ENCODE measurements at places on chromosomes 4 and X.

- peak; percentile 40 for DNase-seq
Observed at GRCh38 chr4:84529169-84529751, 30.2 kb upstream of the NKX6-1 start.

GRCh38 chr4:158444621-158445020, 77.1 kb upstream of the RXFP1 start:
- no peak for DNase-seq

GRCh38 chr4:78529569-78530209, 21.9 kb upstream of the ANXA3 start:
- peak; percentile 46 for DNase-seq

GRCh38 chr4:185728893-185729292, 83.1 kb downstream of the SORBS2 start:
- peak; percentile 17 for DNase-seq

- DNase-seq: peak; percentile 3
Observed at GRCh38 chrX:135463937-135464336, 42.2 kb downstream of the SMIM10L2A start.

DNA sequence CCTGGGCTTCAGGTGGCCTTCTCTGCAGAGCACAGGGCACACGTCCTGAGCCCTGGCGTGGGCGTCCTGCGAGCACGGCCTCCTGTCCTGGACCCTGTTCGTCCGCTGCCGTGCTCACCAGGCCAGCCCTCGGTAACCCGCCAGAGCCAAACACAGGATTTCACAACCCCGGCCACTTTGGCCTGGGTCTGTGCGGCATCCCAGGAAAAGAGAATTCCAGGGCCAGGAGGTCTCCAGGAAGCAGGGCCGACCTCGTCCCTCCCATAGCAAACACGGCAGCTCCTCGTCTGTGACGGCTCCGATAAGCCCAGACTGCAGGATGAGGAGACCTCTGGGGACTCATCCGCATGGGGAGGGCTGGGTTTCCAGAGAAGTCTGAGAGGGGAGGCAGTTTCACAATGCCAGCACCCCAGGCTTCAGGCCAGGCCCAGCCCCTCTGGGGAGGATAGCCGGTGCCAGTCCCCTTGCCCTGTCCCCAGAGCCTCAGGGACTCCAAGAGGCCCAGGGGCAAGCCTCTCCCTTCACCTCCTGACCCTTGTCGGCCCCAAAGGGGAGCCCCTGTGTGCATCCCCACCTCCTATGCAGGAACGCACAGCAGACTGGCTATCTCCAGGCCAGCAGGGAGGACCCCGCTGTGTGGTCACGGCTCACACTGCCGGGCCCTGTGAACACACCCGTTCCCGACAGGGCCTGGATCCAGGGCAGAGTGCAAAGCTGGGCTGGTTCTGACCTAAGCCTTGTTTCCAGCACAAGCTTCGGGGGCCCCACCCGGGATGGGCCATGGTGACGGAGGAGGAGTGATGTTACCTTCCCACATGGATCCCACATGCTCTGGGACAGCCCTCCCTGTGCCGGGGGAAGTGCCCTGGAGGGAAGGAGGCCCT, 22.3 kb upstream of the HTRA3 start:
- DNase-seq: no peak

- DNase-seq: no peak
Observed at GRCh38 chrX:24204958-24205357, 55.4 kb downstream of the ZFX start.

- DNase-seq: no peak
Observed at GRCh38 chr4:176453658-176454057, 133.9 kb downstream of the SPCS3 start.

DNA sequence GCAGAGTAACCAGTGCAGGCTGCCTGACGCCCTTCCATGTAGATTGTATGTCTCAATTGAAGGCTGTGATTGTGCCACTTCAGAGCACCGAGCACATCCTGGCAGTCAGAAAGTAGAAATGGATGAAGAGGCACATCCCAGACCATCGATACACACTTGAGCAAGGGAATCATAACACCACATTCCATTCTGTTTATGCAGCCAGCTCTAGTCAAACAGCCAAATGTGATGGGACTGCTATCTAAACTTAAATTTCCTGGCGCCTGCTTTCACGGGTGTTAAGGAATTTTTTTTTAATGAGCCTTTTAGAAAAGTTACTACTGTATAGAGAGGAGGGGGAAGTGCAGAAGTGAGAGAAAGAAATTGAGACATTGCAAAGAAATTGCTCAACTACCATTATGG, 84.4 kb downstream of the PPARGC1A start:
- peak; percentile 49 for DNase-seq

- no peak for DNase-seq
Observed at GRCh38 chrX:75892749-75893148, 107.7 kb upstream of the MAGEE2 start.

DNA sequence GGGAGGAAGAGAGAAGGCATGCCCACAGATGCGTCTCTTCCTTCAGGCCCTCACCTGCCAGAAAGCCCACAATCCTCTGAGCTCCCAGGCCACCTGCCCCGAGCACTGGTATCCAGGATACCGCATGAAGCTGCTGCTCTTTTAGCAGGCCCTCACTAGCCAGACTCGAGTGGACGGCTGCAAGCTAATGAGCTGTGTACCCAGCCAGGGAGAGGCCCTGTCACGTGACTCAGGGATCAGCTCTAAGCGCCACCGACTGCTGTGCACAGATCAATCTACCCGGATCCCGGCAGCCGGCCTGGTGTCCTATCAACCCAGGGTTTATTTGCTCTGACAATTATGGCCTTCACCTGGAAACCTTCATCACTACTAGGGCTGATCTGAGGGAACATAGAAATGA, 39.0 kb downstream of the BCOR start:
- DNase-seq: no peak

- DNase-seq: peak; percentile 13
Observed at GRCh38 chrX:44843318-44843702, 511 bp upstream of the DUSP21 start.

DNA sequence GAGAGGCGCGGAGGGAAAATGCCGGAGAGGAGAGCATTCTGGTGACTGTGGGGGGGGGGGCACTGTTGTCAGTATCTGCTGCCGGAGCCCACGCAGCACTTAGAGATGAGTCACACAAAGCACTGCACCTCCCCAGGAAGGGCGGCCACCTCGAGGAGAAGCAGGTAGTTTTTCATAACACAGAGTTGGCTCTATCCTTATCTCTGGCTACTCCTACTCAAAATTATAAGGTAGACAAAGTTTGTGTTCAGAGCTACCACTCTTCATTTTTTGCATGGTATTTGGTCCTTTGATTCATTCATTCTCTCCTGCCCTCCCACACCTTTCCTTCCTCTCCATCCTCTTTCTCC, 76.2 kb upstream of the SCOC start:
- peak; percentile 60 for DNase-seq

DNA sequence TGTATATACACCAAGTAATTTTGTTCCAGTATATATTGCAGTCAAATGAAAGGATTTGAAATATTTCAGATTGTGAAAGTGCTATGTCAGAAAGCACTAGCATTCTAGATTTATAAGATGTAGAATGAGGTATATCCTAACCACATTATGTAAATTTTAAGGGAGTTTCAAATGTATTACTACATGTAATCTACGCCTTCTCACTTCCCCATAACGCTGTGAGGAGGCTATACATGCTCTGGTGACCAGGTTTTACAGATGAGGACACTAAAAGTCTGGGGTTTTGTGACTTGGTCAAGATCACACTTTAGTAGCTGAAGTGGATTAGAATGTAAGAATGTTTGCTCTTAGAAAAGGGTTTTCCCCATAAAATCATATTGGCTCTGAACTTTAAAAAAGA, 8.1 kb downstream of the ENPEP start:
- DNase-seq: no peak

DNA sequence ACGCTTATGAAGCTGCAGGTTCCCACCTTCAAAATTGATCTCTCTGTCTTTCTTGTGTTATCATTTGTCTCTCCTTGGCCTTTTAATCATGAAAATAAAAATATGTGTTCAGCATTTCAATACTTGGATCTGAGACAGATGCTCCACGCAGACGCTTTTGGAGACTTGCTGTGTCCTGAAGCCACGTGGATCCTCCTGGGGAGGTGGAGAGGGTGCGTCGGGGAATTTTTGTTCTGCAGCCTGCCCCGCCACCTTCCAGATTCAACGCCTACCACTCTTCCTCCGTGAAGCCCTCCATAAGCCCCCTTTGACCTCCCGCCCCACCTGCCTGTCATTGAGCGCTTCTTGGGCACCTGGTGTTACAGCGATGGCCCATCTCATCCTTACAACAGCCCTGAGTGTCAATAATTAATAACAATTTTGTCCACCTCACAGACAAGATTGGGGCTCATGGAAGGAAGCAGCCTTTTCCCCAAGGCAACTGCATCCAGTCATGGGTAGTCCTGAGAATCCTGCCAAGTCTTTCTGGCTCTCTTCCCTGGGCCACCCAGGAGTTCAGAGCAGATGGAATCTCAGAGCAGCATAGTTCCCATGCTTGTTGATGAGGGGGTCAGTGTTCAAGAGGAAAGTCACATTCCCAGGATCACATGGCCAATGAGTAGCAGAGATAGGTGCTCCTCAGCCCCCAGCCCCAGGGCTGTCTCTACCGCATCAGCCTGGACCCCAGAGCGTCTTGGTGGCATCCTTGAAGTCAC, 172.6 kb upstream of the PSAPL1 start:
- no peak for DNase-seq

- DNase-seq: no peak
Observed at GRCh38 chr4:64016893-64017292, 392.4 kb downstream of the TECRL start.

GRCh38 chrX:136694431-136695087, 46.6 kb downstream of the CD40LG start:
- peak; percentile 62 for DNase-seq

DNA sequence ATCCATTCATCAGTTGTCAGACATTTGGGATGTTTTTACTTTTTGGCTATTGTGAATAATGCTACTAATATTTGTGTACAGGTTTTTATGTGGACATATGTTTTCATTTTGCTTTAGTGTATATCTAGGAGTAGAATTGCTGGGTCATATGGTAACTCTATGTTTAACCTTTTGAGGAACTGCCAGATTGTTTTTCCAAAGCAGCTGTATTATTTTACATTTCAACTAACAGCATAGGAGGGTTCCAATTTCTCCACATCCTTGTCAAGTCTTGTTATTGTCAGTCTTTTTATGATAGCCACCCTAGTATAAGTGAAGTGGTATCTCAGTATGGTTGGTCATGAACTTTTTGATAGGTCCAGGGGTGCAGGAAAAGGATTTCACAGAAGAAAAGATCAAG, 114.5 kb upstream of the FAM9C start:
- DNase-seq: no peak

DNA sequence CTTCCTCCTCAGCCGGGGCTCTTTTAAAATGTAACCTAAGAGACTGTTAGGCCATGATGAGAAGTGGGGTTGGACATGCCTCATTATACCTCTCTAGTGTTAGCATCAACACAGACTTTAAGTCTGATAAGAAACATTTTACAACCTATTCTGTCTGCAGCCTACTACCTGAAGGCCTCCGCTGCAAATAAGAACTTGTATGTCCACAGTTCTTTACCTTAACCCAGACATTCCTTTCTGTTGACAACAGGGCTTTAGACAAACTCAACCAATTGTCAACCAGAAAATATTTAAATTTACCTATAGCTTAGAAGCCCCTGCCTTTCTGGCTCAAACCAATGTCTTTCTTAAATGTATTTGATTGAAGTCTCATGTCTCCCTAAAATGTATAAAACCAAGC, 1418.6 kb downstream of the STIM2 start:
- no peak for DNase-seq

GRCh38 chrX:53422861-53423306, at the start of gene RIBC1:
RIBC1 (plus strand) TSS chrX:53422873; CDS start chrX:53426277, 3,404 bp downstream.
- DNase-seq: no peak

GRCh38 chr4:139458999-139459398, 5.1 kb downstream of the RAB33B start:
- DNase-seq: peak; percentile 39

DNA sequence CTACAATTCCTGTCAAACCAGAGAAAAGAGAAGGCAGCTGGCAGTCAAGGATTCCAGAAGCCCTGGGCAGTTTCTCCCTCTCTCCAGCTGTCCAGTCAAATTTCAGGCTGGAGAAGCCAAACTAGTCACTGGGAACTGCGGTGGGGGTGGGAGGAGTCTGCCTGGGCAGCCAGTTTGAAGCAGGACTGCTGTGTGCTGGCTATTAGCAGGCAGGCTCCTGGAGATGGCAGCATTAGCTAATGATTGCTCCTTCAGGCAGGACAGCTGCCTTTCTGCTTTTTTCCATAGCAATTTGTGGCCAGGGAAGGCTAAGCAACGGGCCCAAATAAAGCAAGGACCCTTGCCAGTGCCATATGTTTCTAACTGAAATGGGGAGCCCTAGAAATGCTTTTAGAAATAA, 44.7 kb upstream of the FGF13 start:
- DNase-seq: peak; percentile 73

DNA sequence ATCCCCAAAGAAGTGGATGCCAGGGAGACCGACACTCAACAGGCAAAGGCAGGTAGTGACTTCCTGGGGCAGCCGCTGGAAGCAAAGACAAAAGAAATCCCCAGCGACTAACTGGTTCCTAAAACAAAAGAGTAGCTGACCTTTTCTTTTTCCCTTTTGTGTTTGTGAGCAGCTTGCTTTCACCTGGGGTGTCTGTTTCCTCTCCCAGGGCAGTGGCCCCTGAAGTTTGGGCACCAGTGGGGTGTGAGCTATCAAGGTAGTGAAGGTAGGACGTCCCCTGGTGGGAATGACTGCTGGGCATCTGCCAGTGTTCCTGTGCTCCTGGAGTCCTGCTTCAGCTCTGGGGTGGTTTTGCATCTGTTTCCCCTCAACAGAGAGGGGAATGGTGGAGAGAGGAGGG, 41.6 kb upstream of the STIM2 start:
- no peak for DNase-seq

- DNase-seq: no peak
Observed at GRCh38 chrX:47571896-47572295, 10.3 kb upstream of the TIMP1 start.

DNA sequence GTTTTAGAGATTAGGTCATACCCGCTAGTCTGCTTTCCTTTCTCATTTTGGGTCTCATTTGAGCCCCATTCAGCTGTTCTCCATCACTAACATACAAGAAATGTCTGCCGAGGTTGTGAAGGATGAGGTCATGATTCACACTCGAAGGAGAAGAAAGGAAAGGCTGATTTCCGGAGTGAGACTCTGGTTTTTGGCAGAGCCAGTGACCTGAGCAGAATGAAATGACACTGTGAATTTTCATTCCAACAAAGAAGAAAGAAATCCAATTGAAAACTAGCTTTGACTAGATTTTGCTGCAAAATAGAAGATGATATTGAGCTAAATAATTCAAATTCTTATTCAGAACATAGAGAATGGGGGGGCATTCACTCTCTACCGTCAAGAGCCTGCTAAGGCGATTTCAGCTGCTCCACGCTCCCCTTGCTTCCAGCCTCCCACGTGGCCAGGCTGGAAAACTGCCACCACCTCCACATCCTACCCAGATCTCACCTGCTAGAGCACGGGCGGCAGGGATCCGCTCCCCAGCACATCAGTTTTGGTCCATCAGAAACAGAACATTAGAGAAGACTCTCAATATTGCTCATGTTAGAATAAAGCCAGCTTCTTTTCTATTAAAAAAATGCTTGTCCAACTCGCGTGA, 39.0 kb downstream of the F11 start:
- DNase-seq: peak; percentile 47

DNA sequence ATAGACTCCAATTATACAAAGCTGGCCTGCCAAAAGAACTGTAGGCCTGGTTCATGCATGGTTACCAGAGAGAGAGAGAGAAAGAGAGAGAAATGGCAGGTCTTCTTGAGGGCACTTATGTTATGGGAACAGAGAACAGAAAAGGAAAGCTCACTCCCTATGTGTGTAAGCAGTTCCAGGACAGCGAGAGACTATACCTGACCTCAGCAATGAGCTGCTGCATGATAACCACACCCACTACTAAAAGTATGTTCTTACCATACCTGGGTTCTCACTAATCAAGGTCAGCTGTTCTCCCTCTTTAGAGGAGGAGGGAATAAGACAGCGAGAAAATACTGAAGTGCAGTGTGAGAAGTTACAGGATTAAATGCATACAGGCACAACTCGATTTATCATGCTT, 583.3 kb downstream of the GBA3 start:
- no peak for DNase-seq
